ENCODE measurements at places on chromosomes 3 and 15.

- no peak for DNase-seq
These were observed 193.6 kb downstream of the CLSTN2 start for GRCh38 chr3:140128631-140129030.

- DNase-seq = no peak
These were observed 99.7 kb downstream of the XXYLT1 start for GRCh38 chr3:195171093-195171873.

DNA sequence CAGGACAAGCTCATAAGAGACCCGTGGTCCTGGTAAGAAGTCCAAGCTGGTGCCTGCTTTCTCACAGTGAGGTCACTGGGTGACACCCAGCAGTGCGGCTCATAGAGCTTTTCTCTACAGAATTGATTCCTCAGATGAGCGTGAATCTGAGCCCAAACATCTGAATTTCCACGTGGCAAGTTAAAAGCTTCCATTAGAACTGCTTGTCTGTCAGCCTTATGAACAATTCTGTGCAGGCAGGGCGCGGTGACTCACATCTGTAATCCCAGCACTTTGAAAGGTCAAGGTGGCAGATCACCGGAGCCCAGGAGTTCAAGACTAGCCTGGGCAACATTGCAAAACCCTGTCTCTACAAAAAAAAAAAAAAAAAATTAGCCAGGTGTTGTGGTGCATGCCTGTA is 113.1 kb upstream of the ABHD17C start:
- no peak for DNase-seq

DNA sequence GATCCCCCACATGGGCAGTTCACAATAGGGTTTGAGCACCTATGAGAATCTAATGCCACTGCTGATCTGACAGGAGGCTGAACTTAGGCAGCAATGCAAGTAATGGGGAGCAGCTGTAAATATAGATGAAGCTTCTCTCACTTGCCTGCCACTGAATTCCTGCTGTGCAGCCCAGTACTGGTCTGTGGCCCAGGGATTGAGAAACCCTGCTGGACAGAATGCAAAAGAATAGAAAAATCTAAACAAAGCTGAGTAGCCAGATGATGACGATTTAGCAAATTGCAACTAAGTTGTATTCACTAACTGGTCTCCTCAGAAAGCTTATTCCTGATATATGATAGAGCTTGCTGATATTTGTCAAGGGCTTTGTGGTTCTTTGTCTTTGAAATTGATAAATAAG is 34.3 kb upstream of the APH1B start:
- no peak for DNase-seq
